ENCODE measurements at places on chromosomes 2 and 18. TPM values are rescaled to one million over a fixed set of nuclear protein-coding genes. Genes with fewer than 3 reads are reported as not detected.

Gene SLC9A4
- total RNA-seq, result not detected

Gene TEKT4
- total RNA-seq, result not detected

Gene TRMT61B
- total RNA-seq, result 13.6 TPM

Gene IAH1
- 70.1 TPM for total RNA-seq

Gene MEP1B
- not detected for total RNA-seq

Gene STAT4
- total RNA-seq, result 0.55 TPM

Gene PRKAG3
- not detected for total RNA-seq

Gene FRZB
- 0.12 TPM for total RNA-seq

Gene SLC25A12
- total RNA-seq, result 17.5 TPM

Gene ALLC
- total RNA-seq, result not detected

Gene FBLN7
- 2.4 TPM for total RNA-seq

Gene FAM161A
- total RNA-seq, result 3.9 TPM

Gene CEBPZOS
- 15.6 TPM for total RNA-seq

Gene SDC1
- total RNA-seq, result 117 TPM

Gene DCDC2C
- total RNA-seq, result not detected

Gene DTNA
- total RNA-seq, result 17.2 TPM

Gene RAD51AP2
- total RNA-seq, result not detected

Gene MYCN
- total RNA-seq, result not detected

Gene FAHD2A
- 52.2 TPM for total RNA-seq

Gene ABCG5
- total RNA-seq, result not detected

Gene APLF
- 4.2 TPM for total RNA-seq

Gene PLEK
- under 0.01 TPM for total RNA-seq

Gene UGT1A4
- not detected for total RNA-seq

Gene GALNT3
- 0.87 TPM for total RNA-seq

Gene SERPINB4
- not detected for total RNA-seq

Gene ACTG2
- total RNA-seq, result 2.9 TPM

Gene INO80D
- 7.2 TPM for total RNA-seq

Gene SLC39A10
- 81.9 TPM for total RNA-seq

Gene CFAP53
- 1.1 TPM for total RNA-seq

Gene MTIF2
- 53.2 TPM for total RNA-seq

Gene DRC1
- 0.22 TPM for total RNA-seq

Gene MAP3K19
- total RNA-seq, result not detected

Gene EN1
- under 0.01 TPM for total RNA-seq

Gene PPP1R1C
- total RNA-seq, result 2.2 TPM

Gene PAPOLG
- total RNA-seq, result 10.2 TPM

Gene ADCYAP1
- not detected for total RNA-seq

Gene AMER3
- total RNA-seq, result not detected

Gene STEAP3
- total RNA-seq, result 23.6 TPM

Gene ERLEC1
- total RNA-seq, result 123 TPM

Gene ZNF514
- 16.0 TPM for total RNA-seq

Gene PMS1
- 39.2 TPM for total RNA-seq

Gene MAL
- total RNA-seq, result not detected

Gene NR4A2
- total RNA-seq, result 0.11 TPM

Gene RGPD8
- 9.5 TPM for total RNA-seq

Gene SLC4A5
- total RNA-seq, result 0.44 TPM

Gene AQP12B
- total RNA-seq, result not detected

Gene POTEJ
- not detected for total RNA-seq

Gene PSME4
- 53.3 TPM for total RNA-seq

Gene KIF1A
- not detected for total RNA-seq

Gene PROC
- not detected for total RNA-seq
